ENCODE measurements at places on chromosomes 5 and 9. TPM values are rescaled to one million over a fixed set of nuclear protein-coding genes. Genes with fewer than 3 reads are reported as not detected.
A peak's percentile ranks its signal among the peaks of the same experiment; 100 is the strongest.

GRCh38 chr9:3903906-3904305, 378.1 kb upstream of the RFX3 start:
- no peak for DNase-seq

GRCh38 chr5:180820788-180821321, 18.2 kb upstream of the MGAT1 start:
- DNase-seq: no peak

- DNase-seq: no peak
These were observed 14.6 kb upstream of the TNIP1 start for GRCh38 chr5:151095341-151096000.

GRCh38 chr5:31531543-31531887, 378 bp downstream of the DROSHA start:
- no peak for DNase-seq

DNA sequence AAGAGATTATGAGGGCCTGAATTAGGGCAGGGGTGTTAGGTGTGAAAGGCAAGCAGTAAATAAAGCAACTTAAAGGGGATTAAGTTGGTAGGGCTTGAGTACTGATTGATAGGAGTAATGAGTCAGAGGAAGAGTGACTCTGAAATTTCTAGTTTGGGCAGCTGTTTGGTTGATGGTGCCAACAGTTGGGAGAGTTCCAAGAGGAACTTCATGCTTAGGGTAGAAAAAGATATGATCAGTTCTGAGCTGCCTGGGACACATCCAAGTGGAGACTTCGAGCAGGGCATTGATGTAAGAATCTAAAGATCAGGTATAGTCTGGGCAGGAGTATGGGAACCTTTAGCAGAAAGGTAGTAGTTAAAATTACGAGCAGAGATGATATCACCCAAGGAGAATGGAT, 10.2 kb downstream of the MAMDC2 start:
- no peak for DNase-seq

DNA sequence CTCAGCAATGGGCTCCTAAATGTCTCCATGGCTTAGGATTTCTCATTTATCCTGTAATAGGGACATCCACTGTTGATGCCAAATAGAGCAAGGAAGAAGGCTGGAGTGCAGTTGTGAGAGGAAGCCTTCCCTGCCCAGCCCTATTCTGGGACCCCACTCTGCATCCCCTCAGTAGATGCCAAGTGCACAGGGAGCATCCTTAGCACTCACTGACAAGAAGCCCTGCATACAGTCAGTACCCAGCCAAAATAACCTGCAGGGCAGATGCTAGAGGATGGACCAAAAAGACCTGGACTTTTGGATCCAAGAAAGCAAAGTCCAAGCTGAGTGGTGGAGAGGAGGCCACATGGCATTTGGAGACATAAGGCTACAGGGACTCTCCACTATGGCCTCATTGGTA, 113.5 kb upstream of the SPOCK1 start:
- DNase-seq: no peak

DNA sequence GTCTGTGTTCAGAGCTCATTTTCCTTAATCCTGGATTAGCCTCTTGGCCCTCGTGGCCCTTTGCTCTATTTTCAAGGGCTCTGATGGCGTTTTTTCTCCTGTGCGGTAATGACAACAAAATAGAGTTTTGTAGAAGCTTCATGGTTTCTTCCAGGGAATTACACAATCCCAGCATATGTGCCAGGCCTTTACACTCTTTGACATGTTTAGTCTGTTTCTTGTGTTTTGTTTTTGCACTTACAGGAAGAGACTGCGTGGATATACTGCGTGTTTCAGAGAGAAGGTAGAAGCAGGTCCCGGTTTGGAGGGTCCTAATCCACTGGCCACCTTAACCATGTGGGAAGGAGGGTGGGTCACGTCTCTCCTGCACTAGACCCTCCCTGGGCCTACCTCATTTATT, 400.2 kb upstream of the IRX4 start:
- DNase-seq: no peak

- DNase-seq: no peak
These were observed 174.4 kb upstream of the RGMB start for GRCh38 chr5:98599016-98599415.

GRCh38 chr9:2234371-2234893, 219.3 kb downstream of the SMARCA2 start:
- peak; percentile 45 for DNase-seq

GRCh38 chr9:27395484-27395921, 98.6 kb upstream of the EQTN start:
- no peak for DNase-seq

- no peak for DNase-seq
These were observed 333.2 kb downstream of the NDUFS4 start for GRCh38 chr5:53893626-53894025.

- no peak for DNase-seq
These were observed 407.7 kb downstream of the KDM4C start for GRCh38 chr9:7165331-7165975.

- DNase-seq: no peak
These were observed 1955.5 kb downstream of the MAT2B start for GRCh38 chr5:165460911-165461310.

- no peak for DNase-seq
These were observed 53.0 kb downstream of the NUP214 start for GRCh38 chr9:131178382-131178781.

- no peak for DNase-seq
These were observed 218.1 kb downstream of the TRIM32 start for GRCh38 chr9:116905171-116905588.

DNA sequence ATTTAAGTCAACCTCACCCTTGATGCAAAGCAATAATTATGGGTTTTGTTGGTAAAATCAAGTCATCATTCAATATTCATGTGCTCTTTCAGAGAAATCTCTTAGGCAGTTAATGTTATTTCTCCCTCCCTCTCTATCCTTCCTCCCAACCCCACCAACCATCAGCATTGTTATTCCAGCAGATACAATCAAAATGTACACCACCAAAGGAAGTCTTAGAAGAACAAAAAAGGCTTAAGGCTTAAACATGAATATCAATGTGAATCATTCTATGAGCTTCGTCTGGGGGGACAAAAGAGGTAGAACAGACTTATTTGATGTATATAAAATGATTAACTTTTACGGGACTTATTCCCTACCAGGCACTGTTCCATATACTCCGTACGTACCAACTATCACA, 404.4 kb downstream of the ARHGEF28 start:
- DNase-seq: no peak

DNA sequence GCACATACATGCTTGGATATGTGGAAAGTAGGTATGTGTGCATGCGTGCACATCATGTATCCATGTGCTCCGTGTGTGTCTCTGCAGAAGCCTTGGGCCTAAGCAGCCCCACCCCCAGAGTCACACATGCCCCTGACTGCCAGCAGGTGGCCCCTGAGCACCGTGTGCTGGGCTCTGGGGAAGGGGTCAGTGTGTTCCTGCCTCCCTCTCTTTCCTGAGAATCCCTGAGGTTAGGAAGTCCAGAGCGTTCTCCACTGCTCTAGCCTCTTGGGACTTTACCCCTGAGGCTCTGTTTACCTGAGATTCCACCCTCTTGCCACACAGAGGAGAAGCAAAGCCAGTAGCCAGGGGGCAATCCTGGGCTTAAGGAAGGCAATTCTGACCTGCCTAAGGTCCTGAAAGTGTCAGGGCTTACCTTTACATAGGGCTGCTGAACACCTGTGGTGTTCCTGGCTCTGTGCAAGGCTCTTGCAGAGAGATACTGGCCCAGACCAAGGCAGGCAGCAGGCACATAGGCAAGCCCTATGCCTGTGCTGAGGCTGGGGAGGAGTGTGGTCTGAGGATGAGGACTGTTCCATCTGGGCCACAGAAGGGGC, 207.3 kb downstream of the TMEM38B start:
- DNase-seq: no peak

GRCh38 chr5:81052325-81052724, 92.2 kb downstream of the RASGRF2 start:
- no peak for DNase-seq

DNA sequence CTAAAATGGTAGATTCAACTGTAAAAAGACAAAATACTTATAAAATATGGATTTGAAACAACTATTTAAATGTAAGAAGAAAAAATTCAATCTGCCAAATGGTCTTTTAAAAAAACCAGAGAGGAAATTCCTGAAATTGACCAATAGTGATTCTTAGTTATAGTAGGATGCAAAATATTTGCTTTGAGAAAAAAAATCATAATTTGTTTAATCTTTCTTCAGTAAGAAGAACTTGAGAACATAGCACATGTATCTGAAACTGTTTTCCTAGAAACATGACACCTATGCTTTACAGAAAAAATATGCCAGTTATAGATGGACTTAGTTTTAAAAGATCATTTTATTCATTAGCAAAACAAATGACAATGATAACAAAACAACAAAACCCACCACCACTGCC, 186.9 kb upstream of the CD180 start:
- DNase-seq: no peak

GRCh38 chr5:4011943-4012342, 416.3 kb downstream of the IRX1 start:
- no peak for DNase-seq

GRCh38 chr9:112174965-112175795, at the start of gene SUSD1:
Gene SUSD1 (minus strand): TSS chr9:112175297. CDS start chr9:112175235, 62 bp downstream.
- DNase-seq: no peak

The FAM153A gene
- not detected for total RNA-seq

The SLC6A3 gene
- not detected for total RNA-seq

The ISL1 gene
- total RNA-seq: 7.9 TPM

The RETREG1 gene
- 13.4 TPM for total RNA-seq

The MRPS2 gene
- total RNA-seq: 8.6 TPM

The NMUR2 gene
- not detected for total RNA-seq

The KCNT1 gene
- total RNA-seq: 0.58 TPM

The SLCO6A1 gene
- not detected for total RNA-seq

The CRHBP gene
- 1.4 TPM for total RNA-seq

The GRHPR gene
- total RNA-seq: 52.2 TPM

Data from urinary bladder (tissue), 4 donors.